Activated CD4-positive, alpha-beta T cell treated with anti-CD3 and anti-CD28 coated beads, Interleukin-2, amount 50 U/mL, for 16 hours (primary cell): ENCODE measurements at places on chromosomes 13 and 19.

DNA sequence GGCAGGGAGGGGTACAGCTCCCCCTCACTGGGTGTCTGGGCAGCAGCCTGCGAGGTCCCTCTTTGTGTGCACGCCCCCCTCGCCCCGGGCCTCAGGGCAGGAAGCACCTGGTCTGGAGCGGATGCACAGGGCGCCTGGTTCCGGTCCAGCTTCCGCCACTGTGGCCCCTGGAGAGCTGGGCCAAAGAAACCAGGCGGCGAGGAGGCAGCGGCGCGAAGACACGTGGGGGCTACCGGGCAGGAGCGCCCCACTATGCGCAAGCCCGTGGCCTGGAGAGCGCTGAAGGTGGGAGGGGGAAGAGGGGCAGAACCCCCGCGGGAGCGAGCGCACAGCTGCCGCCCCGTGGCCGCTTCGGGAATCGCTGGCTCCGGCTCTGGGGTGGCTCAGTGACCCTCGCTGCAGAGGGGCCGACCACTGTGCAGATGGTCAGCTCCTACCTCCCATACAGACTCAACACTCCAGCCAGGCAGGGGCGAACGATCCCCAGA lies 1.7 kb upstream of the LYL1 start:
- peak; percentile 62 for DNase-seq

- no peak for DNase-seq
Measured at GRCh38 chr13:93881411-93881810, 598.1 kb downstream of the DCT start.

DNA sequence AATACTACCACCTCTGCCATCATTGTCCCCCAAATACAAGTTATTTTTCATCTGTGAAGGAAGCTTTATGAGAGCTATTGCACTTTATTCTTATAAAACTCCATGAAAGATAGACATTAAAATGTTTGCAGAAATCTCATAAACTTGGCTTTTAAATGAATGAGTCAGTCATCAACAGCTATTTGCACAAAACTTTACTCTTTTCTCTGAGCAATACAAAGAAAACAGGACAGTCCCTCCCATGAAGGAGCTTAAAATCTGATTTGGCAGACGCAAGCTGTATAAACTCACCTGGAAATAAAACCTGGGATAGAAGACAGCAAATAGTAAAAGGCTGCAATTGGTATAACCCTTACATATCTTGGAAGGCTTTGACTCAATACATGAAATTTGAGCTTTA lies 16.6 kb upstream of the RCBTB1 start:
- DNase-seq: no peak

- DNase-seq: no peak
Measured at GRCh38 chr19:49689133-49690078, at the start of gene ADM5. TSS of gene ADM5 (plus strand) at chr19:49689594. CDS start at chr19:49689838, 244 bp downstream.

DNA sequence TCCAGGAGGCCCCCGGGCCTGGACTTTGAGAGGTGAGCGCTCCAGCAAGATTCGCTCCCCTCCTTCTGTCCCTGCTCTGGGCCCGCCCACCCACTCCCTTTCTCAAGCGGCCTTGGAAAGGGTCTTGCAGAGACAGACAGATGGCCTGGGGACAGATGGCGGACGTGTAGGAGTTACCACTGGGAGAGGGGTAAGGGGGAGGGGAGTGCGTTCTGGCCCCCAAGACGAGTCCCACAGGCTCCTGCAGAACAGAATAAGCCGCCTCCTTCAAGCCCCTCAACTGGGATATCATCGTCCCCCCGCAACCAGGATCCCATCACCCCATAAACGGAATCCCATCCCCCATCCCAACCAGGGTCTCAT lies 3.6 kb upstream of the TNFAIP8L1 start:
- DNase-seq: no peak

DNA sequence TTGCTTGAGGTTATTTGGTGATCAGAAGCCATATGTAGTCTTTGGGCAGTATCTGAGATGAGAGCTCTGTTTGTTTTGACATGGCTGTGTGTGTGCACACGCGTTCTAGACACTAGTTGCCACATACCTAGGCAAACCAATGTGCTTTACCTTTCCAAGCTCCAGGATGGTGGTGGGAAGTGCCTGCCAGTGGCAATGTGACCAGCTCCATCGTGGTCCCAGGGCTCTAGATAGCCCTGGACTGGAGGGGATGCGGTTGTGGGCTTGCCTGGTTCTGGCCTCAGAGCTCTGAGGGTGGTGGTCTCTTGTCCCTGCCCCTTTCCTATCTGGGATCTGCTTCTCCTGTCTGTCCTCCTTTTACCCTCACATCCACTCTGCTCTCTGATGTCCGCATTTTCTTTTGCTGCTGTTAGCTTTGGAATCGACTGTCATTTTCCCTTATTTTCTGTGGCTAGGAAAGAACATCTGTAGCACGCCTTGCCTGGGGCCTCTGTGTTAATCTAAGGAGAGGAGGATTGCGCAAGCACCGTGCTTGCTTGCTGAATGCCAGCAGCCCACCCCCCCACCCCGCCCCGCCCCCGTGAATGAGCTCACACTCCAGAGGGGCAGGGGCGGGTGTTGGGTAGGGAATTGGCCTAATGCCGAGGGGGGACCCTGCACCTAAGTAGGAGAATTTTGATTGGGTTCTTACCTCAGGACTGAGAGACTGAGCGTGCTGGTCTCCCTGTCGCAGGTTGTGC lies 89.5 kb downstream of the ARHGEF7 start:
- DNase-seq: no peak
